Bronchus fibroblast of lung (primary cell): ENCODE measurements at places on chromosomes 3 and 15. TPM values are rescaled to one million over a fixed set of nuclear protein-coding genes. Genes with fewer than 3 reads are reported as not detected.

Gene DAPK2
- 0.34 and 3.0 TPM in 2 replicates for total RNA-seq

Gene COX5A
- total RNA-seq: 170 and 243 TPM in 2 replicates

Gene ZNF80
- not detected in 2 replicates for total RNA-seq

Gene BUB1B
- total RNA-seq: 34.8 and 35.5 TPM in 2 replicates

Gene DNASE1L3
- not detected in 2 replicates for total RNA-seq

Gene SAMMSON
- total RNA-seq: not detected in 2 replicates

Gene CLEC3B
- 19.9 and 23.4 TPM in 2 replicates for total RNA-seq

Gene VGLL3
- 15.8 and 32.8 TPM in 2 replicates for total RNA-seq

Gene RAB6B
- 0.15 and 0.34 TPM in 2 replicates for total RNA-seq

Gene CLASP2
- total RNA-seq: 21.7 and 27.7 TPM in 2 replicates

Gene GPR62
- 0.15 and 0.34 TPM in 2 replicates for total RNA-seq

Gene HYAL1
- 3.1 and 3.4 TPM in 2 replicates for total RNA-seq

Gene CFAP100
- not detected in 2 replicates for total RNA-seq

Gene CCDC54
- not detected in 2 replicates for total RNA-seq

Gene RYR3
- total RNA-seq: not detected in 2 replicates

Gene RAD51
- 12.9 and 14.1 TPM in 2 replicates for total RNA-seq

Gene TNNC1
- total RNA-seq: 0.74 TPM in 1 of 2 replicates, not detected in the other
